ENCODE measurements at places on chromosomes 1 and 21. TPM values are rescaled to one million over a fixed set of nuclear protein-coding genes. Genes with fewer than 3 reads are reported as not detected.

Gene AMIGO1
- 0.58 TPM for total RNA-seq

Gene VWA5B1
- total RNA-seq: not detected

Gene OR2L13
- under 0.01 TPM for total RNA-seq

Gene GRIK3
- total RNA-seq: not detected

Gene CRYZ
- 52.9 TPM for total RNA-seq

Gene PRAMEF15
- total RNA-seq: not detected

Gene MMEL1
- under 0.01 TPM for total RNA-seq

Gene PYHIN1
- total RNA-seq: not detected

Gene TSACC
- total RNA-seq: 0.28 TPM

Gene RHBG
- not detected for total RNA-seq

Gene MLLT11
- total RNA-seq: 5.9 TPM

Gene GOLT1A
- not detected for total RNA-seq

Gene ATP5IF1
- 219 TPM for total RNA-seq

Gene VANGL2
- total RNA-seq: 0.28 TPM

Gene KRTAP25-1
- total RNA-seq: not detected

Gene TPM3
- total RNA-seq: 371 TPM

Gene KRTAP12-2
- total RNA-seq: not detected

Gene CLDN17
- total RNA-seq: not detected

Gene LRRC8C
- total RNA-seq: 6.2 TPM

Gene SLC45A3
- total RNA-seq: 3.7 TPM

Gene CYP4A22
- not detected for total RNA-seq

Gene TBCE
- 39.5 TPM for total RNA-seq

Gene NEGR1
- 13.8 TPM for total RNA-seq

Gene FMO3
- total RNA-seq: 12.1 TPM

Gene ESPN
- under 0.01 TPM for total RNA-seq

Gene ACBD6
- 34.7 TPM for total RNA-seq

Gene OR2G6
- total RNA-seq: not detected

Gene G0S2
- total RNA-seq: 34.1 TPM

Gene SNX7
- total RNA-seq: 46.8 TPM

Gene LINGO4
- total RNA-seq: not detected

Gene STYXL2
- total RNA-seq: not detected

Gene FAM72A
- 7.3 TPM for total RNA-seq

Gene GPR137B
- total RNA-seq: 20.3 TPM

Gene PDC
- 0.38 TPM for total RNA-seq

Gene ASTN1
- not detected for total RNA-seq

Gene TEX38
- not detected for total RNA-seq

Gene SPOCD1
- total RNA-seq: 44.0 TPM

Gene CSF3R
- total RNA-seq: not detected

Gene MEX3A
- 1.2 TPM for total RNA-seq

Gene BRDT
- total RNA-seq: not detected

Gene FCAMR
- total RNA-seq: not detected

Gene S100B
- 0.28 TPM for total RNA-seq
